NK-92 treated with Interleukin-12 subunit alpha and Interleukin-12 subunit beta, amount 100 ng/mL, for 24 hours (cell line): ENCODE measurements at places on chromosomes 11 and 22.

DNA sequence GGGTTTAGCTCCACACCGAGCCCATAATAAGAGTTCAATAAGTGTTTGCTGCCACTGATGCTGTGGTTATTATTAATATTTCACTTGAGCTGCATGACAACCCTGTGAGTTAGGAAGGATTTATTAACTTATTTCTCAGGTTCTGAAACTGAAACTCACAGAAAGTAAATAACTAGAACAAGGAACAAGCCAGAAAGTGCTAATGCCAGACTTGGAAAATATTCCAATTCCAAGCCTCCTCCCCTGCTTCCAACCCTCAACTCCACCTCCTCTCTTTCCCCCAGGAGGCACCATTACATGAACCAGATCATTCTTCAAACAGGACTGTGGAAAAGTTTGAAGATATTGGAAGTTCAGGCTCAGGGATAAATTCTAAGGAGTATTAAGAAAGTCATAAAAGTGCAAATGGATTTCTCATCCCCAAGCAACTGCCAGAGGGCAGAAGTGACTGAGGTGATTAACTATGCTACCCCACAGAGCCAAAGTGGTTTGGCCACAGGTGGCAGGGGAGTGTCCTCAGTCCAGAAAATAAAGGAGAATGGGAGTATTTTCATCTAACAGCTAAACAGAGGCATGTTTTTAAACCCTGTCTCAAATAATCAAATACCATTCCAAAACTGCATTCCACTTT lies 3.2 kb upstream of the FJX1 start:
- DNase-seq, result no peak

DNA sequence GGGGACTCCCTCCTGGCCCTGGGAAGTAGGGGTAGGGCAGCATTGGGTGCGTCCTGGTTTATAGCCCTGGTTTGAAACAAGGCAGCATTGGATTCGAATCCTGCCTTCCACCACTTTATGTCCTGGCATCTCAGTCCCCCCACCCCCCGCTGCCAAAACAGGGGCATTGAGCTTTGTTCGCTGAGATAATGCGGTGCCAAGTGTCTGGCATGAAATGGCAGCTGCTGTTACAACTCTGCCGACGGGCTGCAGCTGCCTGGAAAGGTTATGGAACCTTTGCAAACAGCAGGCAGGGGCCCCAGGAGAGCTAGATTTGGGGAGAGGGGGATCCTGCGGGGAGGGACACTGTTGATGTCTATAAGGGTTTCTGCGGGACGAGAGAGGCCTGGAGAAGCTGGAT lies 1.9 kb downstream of the TST start:
- DNase-seq, result no peak

DNA sequence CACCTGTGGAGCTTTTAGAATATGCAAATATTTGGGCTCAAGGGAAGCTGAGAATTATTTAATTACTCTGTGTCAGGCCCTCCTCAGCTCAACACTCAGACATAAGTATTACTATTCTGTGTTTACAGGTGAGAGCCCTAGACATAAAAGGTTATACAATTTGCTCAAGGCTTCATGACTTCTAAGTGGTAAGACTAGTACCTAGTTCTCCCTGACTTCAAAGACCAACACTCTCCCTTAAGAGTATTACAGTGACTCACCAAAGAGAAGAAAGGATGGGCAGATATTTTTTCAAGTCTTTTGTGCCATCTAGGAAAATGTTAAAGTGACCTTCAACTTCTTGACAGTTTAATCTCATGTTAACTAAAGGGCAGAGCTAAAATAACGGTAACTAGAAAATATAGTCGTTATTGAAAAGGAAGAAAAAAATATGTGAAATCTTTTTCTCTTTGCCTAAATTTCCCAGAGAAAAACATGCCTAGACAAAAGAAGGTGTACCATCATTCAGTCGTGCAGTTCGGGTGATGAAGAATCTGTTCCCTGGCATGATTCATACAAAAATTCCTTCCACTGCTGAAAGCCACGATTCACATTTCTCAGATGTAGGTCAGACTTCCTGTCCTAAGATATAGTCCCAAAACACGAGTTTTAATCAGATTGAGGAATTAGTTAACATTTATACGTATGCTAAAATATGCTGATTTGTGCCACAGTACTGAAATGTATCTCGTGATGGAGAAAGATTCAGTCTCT lies 849.1 kb upstream of the API5 start:
- DNase-seq, result no peak

DNA sequence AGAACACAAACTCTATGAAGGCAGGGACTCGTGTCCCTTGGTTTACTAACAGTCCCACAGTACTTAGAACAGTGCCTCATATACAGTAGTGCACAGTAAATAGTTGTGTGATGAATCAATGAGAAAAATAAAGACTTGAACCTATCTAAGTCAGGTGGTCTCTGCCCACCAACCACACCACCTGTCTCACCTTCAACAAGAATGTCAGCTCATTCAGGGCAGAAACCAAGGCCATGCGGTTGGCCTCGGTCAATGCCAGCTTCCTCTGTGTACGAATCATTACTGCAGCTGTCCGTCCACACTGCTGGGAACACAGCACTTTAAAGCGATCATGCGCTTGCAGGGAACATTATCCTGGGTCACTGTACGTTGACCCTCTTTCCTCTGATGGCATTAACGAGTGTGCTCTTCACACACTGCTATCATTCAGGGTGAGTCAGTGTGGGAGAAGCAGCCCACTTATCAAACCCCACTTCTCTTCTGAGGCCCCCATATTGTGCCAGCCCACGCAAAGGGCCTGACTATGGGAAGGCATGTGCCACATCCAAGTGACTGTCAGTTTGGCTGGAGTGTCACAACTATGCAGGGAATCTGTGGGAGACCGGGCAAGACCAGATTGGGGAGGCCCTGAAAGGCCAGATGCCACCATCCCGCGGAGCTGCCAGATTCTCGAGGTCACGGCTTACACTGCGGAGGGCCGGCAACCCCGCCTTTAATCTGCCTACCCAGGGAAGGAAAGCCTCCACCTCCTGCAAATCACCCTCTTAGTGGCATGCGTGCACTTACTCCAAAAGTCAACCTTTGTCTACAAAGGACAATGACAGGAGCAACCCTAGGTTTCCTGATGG lies 36.1 kb downstream of the LARGE1 start:
- DNase-seq, result no peak

DNA sequence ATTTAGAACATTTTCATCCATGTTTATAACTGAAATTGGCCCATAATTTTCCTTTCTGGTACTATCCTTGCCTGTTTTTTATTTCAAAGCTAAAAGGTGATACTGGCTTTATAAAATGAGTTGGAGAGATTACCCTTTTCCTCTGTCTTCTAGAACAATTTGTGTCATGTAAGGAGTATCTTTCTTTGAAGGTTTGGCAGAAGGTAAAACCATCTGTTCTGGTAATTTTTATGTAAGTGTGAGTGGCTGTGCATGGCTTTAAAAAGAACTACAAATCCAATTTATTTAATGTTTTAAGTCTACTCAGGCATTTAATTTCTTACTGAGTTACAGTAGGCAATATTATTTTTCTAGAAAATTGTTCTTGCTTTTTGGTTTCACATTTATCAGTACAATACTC lies 7.7 kb upstream of the MRGPRD start:
- DNase-seq, result no peak

DNA sequence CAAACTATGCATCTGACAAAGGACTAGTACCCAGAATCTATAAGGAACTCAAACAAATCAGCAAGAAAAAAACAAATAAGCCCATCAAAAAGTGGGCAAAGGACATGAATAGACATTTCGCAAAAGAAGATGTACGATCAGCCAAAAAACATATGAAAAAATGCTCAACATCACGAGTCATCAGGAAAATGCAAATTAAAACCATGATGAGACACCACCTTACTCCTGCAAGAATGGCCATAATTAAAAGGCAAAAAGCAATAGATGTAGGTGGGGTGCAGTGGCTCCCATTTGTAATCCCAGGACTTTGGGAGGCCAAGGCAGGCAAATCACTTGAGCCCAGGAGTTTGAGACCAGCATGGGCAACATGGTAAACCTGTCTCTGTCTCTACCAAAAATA lies 10.4 kb upstream of the OR10V1 start:
- no peak for DNase-seq

DNA sequence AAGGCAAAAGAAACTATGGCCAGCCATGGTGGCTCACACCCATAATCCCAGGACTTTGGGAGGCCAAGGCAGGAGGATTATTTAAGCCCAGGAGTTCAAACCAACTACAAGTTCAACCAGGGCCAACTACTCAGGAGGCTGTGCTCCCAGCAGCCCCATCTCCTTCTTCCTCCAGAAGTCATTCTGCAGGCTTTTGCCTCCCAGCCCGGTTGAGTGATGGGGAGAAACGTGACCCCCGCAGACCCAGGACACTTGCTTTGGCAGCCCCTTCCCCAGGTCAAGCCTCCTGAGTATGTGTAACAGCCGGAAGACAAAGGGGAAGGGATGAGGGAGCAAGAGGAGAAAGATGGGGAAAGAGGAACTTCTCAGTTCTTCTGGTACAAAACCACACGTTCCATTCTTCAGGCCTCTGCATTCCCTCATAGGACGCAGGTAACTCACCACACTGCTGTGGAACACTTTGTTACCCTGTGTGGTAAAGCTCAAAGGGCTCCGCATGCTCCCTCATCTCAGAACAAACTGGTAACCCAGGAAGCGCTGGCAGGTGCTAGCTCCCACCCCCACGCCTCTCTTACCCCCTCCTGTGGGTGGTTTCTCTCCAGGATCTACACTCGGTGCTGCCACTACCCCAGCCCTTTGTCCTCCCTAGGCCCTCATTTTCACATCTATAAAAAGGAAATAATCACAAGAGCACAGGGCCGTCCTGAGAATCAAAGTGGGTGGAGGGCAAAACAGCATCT lies 4.0 kb downstream of the SULT4A1 start:
- no peak for DNase-seq

GRCh38 chr11:13535819-13536218 lies 40.0 kb upstream of the PTH start:
- DNase-seq, result no peak

GRCh38 chr11:72633068-72633467 lies 41.2 kb downstream of the PDE2A start:
- no peak for DNase-seq

DNA sequence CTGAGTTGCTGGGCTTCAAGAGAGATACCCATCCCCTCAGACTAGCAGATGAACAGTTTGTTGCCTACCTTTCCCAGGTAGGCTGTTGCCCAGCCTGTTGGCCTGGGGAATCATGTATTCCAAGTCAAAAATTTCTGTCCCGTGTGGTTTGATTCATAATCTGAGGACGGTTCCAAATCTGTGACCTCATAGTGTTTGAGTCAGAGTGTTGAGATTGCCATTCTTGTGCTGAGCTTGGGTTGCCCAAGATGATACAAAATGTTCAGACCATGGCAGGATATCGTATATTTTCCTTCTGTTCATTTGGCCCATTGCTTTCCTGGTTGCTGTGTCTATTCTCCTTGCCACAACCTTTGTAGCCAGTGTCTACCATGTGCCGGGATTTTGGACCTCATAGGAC lies 64.3 kb downstream of the CYB5R2 start:
- DNase-seq, result no peak

DNA sequence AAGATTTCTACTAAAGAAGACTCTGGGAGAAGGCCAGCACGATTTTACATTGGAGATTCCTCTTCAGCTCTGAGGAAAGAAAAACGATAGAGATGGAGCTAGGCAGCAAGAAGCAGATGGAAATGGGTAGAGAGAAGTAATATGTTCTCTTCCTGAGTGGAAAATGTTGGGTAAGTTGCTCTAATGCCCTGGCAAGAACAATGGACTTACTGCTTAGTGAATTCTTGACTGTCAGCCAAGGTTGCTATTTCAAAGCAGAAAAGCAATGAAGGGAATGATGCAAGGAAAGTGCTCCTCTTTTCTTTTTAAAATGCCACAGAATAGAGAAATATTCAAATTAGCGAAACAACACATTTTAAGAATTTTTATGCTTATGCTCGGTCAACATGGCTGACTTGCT lies 38.4 kb upstream of the CWF19L2 start:
- DNase-seq, result no peak

DNA sequence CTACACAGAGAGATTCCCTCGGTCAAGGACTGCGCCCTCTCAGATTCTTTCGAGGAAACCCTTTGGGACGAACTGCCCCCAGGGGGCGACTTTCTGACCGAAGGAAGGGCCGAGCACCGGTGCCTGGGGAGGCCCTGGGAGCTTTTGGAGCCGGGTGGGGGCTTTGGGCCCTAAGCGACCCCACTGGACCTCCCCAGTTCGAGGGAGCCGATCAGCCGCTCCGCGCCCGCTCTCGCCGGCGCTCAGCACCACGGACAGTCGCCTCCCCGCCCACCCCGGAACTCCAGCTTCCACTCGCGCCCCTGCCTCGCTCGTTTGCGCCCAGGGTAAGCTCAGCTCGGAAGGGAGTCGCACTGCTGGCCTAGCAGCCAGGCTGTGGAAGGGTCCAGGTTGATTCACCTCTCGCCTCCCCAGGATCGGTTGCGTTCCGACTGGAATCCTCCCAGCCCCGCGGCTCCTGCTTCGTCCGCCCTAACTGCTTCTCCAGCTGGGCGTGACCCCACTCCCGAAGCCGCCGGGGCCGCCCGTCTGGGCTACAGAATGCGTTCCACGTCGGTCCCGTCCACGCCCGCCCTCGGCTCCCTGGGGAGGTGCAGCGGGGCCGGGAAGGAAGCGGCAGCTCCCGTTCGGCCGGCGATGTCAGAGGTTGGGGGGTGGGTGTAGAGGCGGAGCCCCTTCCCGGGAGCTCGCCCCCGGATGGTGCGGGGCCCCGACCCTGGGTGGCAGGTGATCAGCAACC lies 428 bp downstream of the SCN3B start:
- no peak for DNase-seq

- DNase-seq, result no peak
Observed at GRCh38 chr11:104944076-104944475, 24.3 kb downstream of the CASP4 start.

DNA sequence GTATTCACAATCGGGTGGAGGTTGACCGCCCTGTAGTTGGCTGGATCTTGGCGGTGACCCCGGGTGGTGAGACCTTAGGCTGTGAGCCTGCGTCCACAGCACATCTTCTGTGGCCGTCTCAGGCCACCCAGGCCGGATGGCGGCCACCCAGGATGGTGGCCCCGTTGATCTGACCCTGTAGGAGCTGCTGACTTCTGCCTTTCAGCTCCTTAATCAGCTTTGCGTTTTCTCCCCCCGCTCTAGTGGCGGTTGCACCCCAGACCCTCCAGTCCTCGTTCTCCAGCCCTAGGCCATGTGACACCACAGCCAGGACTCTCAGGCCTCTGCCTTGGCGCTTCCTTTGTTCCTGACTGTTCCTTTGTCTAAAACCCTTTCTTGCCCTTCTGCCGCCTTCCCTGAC lies 244.0 kb downstream of the TBC1D22A start:
- no peak for DNase-seq

GRCh38 chr11:117427356-117427874 lies 99.8 kb downstream of the CEP164 start:
- no peak for DNase-seq

DNA sequence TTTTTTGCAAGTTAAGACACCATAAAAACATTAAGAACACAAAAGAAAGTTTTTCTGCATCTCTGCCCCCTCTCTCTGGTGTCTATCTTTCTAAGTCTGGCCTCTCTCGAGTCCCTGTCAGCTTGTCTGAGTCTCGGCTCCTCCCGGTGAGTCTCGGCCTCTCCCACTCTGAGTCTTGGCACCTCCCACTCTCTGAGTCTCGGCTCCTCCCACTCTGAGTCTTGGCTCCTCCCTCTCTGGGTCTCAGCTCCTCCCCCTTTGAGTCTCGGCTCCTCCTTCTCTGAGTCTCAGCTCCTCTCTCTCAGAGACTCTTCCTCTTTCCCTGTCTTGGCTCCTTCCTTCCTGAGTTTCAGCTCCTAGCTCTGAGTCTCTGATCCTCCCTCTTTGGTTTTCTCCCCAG lies 72.5 kb upstream of the AMPD3 start:
- no peak for DNase-seq
